ENCODE measurements at places on chromosomes 6 and 20. TPM values are rescaled to one million over a fixed set of nuclear protein-coding genes. Genes with fewer than 3 reads are reported as not detected.

The TTK gene
- 5.1 TPM for polyA plus RNA-seq

The DEFB121 gene
- not detected for polyA plus RNA-seq

The MUCL3 gene
- polyA plus RNA-seq: not detected

The DEFB124 gene
- not detected for polyA plus RNA-seq

The TFAP2D gene
- not detected for polyA plus RNA-seq

The CST2 gene
- not detected for polyA plus RNA-seq

The ABHD16B gene
- polyA plus RNA-seq: not detected

The PPIL6 gene
- 0.83 TPM for polyA plus RNA-seq

The CLPSL1 gene
- polyA plus RNA-seq: not detected

The OR2B6 gene
- polyA plus RNA-seq: 0.09 TPM

The PRICKLE4 gene
- not detected for polyA plus RNA-seq

The TSHZ2 gene
- not detected for polyA plus RNA-seq

The STX7 gene
- 37.0 TPM for polyA plus RNA-seq

The PRDM13 gene
- polyA plus RNA-seq: not detected

The SAMD5 gene
- polyA plus RNA-seq: 3.1 TPM

The RXRB gene
- 38.5 TPM for polyA plus RNA-seq
